ENCODE measurements at places on chromosomes 12 and 14.

DNA sequence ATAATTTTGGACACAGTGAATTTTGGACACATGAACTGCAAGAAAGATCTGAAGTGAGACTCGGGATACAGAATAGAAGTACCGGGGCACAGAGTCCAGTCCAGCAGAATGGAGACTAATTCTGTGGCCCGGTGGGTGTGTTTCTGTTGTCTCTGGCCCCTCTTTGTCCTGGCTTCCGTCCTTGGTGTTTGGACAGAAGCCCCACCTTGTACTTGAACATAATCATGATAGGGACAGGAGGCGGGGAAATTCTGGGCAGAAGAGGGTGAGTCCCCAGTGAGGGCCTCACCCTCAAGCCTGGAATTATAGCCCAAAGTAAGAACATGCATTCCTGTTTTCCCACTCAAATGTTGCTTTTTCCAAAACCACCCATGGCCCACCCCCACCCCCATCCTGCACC, 39.9 kb downstream of the TNFAIP2 start:
- DNase-seq = no peak

- no peak for DNase-seq
Observed at GRCh38 chr12:75917083-75917482, 114.5 kb downstream of the PHLDA1 start.

DNA sequence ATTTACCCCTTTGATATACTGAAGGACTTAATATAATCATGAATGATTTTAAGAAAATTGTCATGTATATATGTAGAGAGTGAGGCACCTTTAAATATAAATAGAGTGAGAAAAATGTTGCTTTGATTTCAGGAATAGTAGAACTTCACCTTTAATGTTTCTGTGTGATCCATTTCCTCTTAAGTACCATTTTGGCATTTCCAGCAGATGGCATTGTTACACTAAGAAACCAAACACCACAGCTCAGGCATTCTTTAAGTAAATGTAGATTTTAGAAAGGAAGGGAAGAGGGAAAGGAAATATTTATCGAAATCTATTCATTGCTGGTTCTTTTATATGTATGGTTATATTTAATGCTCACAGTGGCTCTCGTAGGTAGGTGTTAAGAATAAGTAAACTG, 556.7 kb upstream of the FBXO33 start:
- no peak for DNase-seq

DNA sequence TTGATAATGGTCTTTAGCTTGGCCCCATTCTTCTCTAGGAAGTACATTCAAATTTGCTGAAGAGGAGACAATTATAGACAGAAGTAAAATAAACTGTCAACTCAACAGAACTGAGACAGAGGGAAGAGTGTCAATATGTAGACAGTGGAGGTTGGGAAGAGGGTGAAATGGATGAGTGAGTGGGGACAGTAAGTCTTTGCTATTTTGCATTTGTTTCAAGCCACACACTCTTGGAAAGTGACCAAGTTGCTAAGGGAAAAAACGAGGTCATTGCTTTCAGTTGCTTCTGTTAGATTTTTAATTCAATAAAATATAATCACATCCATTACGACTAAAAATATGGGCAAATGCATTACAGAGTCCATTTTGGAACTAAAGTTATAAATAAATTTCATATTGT, 47.8 kb downstream of the BTBD7 start:
- no peak for DNase-seq

DNA sequence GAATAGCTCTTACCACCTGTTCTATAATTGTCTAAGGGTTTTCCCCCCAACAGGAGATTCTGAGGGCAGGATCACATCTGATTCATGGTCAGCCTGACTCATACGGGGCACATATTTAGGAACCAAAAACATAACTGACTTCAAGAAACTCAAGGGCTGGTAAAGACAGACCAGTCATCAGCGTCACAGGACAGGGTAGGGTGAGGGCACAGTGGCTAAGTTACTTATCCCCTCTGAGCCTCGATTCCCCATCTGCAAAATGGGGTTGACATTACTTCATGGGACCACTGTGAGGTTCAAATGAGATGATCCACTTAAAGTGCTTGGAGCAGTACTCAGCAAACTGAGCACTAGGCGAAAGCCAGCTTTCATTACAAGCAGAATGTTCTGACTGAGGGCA, 606 bp downstream of the CINP start:
- peak; percentile 41 for DNase-seq

GRCh38 chr12:29726321-29726692, 57.4 kb downstream of the TMTC1 start:
- DNase-seq = no peak

GRCh38 chr12:82600379-82600778, 86.3 kb upstream of the TMTC2 start:
- DNase-seq = no peak

GRCh38 chr14:93073358-93073707, 42.4 kb downstream of the ITPK1 start:
- DNase-seq = peak; percentile 95

DNA sequence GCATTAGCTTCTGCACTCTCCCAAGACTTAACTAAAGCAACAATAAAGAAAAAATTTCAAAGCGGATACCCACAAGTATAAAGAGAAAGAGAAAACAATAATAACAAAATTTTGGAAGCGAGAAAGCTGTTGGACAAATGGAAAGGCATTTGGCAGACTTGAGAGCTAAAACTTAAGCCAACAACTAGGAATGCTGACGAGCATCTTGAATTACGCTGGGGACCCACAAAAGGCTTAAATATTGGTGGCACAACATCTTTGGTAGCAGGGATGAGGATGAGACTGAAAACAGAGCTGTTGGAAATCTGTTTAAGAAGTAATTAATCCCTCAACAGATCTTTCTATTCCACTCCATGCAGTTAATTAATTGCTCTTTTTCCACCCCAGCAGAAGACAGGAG, 49.8 kb downstream of the LLPH start:
- DNase-seq = no peak

DNA sequence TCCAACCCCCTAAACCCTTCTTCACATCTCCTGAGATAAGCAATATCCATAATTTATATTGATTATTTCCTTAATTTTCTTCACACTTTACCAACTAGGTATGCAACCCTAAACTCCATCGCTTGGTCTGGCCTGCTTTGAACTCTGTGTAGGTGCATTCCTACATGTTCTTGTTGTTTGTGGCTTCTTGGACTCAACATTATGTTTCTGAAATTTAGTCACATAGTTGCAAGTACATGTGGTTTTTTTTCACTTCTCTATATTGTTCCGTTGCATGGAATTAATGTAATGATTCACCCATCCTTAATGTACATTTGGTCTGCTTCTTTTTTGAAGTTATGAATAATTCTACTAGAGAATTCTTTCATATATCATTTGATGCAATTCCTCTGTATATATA, 1.6 kb upstream of the TAS2R30 start:
- DNase-seq = peak; percentile 10

DNA sequence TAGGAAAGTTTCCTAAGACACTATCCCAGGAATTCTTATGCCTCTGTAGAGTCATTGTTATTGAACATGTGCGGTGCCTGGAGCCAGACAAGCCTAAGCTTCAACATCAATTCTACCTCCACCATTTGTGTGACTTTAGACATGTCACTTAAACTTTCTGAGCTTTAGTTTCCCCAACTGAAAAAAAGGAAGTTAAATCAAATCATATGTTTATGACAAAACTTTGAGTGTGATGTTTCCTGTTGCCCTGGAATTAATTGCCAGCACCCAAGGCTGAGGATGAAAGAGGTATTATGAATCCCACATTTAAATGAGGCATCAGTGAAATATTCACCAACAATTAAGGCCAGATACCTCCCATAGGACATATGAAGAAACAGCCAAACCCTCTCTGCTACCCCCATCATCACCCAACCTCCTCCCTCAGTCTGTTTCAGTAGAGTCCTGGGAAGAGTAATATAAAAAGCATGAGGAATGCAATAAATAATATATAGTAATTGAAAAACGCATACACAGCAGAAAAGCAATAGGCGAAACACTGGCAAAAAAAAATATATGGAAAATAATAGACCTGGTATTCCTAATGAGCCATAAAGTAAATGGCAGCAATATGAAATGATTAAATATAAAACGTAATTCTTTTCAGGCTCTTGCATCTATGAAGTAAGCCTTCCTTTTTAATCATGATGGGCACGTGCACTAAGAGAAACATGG, 182.0 kb upstream of the DCN start:
- DNase-seq = peak; percentile 15

DNA sequence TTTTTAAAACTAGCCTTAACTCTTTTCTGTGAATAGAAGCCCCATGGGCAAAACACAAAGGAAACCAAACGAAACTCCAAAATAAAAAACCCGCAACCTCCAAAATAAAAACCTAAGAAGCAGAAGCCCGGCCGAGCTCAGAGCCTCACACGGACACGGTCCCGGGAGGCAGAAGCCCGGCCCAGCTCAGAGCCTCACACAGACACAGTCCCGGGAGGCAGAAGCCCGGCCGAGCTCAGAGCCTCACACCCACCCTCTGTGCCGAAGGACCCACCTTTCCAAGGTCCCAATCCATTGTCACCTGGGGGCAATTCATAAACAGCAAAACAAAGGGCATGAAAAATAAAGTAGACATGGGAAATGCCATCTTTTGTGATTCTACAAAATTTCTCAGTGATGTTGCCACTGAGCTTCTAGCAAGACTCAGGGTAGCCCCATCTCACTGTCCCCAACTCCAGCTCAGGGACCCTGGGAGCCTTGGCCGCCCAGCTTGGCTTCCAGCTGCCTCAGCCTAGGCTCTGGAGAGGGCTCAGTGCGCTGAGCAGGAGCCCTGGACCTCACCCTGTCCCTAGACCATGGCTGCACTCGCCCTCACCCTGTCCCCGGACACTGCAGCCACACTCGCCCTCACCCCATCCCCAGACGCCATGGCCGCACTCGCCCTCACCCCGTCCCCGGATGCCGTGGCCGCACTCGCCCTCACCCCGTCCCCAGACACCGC, 82.2 kb downstream of the GALNT9 start:
- no peak for DNase-seq

DNA sequence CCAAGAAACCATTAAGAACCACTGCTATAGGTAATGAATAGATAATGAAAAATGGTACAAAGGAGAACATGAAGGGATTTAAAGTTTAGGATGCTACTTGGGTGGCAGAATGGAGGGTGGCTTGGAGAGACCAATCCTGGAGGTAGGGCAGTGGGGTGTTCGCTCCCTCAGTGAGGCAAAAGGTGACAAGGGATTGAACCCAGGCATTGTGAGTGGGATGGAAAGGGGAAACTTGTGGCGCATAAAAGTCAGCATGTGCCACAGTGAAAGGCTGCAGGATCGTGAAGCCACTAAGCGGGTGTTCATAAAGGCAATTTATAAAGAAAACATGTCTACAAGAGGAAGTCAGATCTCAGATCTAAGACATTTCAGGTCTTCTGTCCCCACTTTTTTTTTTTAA, 76.7 kb upstream of the SLC38A2 start:
- no peak for DNase-seq

DNA sequence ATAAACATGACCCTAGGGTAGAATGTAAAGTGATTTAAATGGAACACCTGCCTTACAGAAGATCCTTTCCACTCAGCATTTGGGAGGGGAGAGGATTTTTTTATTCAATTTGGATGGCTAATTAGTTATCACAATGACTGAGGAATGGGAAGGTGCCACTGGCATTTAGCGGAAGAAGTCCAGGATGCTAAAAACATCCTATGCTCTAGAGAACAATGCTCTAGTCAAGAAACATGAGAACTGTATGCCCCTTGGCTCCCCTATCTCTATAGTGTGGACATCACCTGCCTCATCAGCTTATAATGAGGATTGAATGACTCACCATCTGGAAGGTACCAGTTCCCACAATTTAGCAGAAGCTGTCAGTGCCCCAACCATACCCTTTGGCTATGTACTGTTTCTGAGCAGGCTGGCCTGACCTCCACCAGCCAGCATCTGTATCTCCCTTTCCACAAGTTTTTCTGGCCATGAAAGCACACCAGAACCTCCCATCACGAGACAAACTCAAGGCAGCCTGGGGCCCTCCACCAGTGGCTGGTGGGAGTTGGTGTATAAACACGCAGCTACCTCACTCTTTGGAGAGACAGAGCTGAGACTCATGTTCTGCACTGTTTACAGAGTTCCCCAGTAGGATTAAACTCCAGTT, 109.7 kb upstream of the VASH1 start:
- DNase-seq = no peak

- peak; percentile 70 for DNase-seq
Observed at GRCh38 chr12:40158592-40159111, 52.8 kb upstream of the SLC2A13 start.

DNA sequence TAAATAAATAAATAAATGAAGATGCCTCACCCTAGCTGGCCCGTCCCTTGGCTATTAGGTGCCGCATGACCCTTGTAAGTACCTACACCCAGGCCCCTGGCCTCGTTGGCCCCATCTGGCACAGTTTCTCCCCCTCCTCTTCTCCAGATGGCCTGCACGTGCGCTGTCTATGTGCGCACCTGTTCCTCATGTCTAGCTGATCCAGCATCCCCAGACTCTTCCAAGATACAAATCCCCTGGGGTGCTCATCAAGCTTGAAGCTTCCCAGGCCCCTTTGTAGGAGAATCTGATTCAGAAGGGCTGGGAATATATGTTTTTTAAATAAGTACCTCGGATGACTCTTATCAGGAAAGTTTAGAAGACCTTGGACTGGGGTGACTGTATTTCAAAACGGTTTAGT, 133.3 kb downstream of the CHST11 start:
- no peak for DNase-seq

DNA sequence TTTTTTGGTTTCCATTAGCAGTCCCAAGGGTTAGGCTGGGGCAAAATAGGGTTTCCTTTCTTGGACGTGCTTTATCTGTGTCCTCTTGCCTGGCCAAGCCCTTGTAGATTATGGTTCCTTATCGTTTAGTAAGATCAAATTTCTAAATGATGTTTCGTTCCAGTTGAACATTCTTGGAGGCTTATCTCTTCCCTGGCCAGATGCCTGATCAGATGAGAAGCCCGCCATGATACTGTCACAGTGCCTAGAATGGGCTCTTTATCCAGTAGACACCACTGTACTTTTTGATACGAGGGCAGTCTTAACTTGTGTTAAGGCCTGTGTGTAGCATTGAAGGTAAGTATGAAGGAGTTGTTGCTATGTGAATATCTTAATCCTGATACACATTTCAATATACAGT, 76.1 kb upstream of the TMEM263 start:
- DNase-seq = no peak

- no peak for DNase-seq
Observed at GRCh38 chr12:91505006-91505405, 322.4 kb upstream of the DCN start.

DNA sequence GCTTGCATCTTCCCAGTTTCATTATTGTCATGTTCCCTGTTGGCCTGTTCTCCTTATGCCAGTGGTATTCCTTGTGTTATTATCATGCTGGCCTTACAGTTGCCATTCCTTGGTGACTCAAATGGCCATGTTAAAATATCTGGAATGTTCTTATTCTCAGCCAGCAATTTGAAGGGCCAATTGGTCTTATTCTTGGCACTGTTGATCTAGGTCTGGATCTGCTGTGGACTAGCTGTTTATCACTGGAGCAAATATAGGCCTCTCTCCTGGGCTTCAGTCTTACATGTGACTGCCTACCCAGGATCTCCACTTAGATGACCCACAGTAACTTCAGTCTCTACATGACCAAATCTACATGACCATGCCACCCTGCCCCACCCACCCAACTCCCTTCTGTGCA, 5.4 kb downstream of the CIPC start:
- no peak for DNase-seq

Measured in inflammatory macrophage (primary cell).